NCI-H1092 (cell line): ENCODE measurements at places on chromosomes 7 and 10.
A peak's percentile ranks its signal among the peaks of the same experiment; 100 is the strongest.

GRCh38 chr7:105185290-105186010 lies 171.4 kb downstream of the KMT2E start:
- no peak for DNase-seq

DNA sequence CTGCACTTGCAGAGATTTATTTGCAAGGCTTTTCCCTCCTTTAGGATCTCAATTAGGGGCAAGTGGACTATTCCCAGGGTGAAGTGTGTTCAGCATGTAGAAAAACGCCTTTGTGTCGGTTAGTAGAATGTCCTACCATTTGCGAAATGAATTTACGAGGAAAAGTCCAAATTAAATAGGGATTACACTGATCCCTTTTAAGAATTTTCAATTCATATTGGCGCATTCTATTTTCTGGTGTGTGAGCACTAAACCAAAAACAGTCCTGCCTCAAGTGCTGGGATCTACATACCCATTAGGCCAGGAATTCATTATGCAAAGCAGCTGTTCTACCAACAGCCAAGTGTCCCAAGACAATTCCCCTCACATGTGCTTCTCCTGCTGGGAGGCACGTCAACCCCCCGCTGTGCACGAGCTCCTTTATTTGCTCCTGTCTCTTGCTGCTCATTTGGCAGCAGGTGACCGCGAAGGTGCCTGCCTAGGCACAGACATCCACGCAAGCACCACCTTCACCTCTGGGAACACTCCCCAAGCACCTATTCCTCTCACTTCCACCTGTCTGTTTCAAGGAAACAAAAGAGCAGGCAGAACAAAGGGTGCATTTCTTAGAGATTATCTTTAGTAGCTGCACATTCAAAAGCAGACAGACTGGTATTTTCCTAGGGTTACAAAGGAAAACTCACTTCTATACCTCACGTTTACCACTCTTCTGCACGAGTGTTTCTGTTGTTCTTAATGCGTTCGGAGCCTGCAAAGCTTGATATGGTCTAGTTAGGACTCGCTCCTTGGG lies 134.6 kb upstream of the FGFR2 start:
- no peak for DNase-seq

DNA sequence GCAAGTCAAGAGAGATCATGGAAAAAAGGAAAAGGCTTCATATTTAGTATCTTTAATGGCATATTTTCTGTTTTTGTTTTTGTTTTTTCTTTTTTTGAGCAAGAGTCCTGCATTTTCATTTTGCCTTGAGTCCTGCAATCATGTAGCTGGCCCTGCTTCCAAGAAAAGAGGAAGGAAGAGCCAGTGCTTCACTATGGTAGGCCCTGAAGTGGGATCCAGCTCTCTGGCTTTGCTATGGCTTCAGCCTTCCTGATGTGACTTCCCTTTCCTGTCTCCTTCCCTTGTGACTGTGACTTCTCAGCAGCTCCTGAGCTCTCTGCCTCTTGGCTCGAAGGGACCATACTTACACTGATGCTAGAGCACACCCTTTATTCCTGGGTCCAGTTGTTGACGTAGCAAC lies 512.3 kb downstream of the INHBA start:
- DNase-seq, result no peak

GRCh38 chr10:125555743-125556142 lies 127.2 kb downstream of the TEX36 start:
- no peak for DNase-seq

DNA sequence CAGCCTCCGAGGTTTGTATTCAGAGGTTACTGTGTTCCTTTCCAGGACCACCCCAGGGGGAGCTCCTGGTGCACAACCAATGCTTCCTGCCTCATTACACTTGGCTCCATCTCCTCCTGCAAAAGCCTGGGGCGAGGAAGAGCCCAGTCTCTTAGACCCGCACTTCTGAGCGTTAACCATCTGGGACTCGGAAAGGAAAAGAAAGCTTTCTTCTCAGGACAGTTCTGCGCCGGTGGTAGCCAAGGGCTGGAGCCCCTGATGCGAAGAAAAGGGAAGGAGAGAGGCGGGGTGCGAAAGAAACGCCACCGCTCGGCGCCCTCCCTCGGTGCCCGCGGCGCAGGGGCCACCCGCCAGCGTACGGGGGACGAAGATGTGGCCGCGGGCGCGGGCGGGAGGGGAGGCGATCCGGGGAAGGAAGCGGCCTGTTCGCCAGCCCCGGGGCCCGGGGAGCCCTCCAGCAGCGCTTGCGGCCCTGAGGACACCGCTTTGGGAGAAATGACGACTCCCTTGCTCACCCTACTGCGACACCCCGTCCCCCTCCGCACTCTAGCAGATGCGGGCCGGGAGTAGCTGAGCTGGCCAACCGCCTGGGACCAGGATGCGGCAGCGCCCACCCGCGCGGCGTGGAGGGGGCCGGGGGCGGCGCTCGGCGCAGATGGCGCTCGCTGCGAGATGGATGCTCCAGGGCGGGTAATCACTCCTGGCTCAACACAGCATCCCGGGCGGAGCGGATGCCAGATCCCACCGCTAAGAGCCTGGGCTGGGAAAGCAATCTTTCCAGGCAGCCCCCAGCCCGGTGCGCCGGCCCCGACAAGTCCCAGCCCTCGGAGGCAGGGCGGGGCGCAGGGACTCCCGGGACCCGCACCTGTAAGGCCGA lies 1.3 kb downstream of the NRCAM start:
- DNase-seq, result peak; percentile 66

- DNase-seq, result no peak
These were observed 562.9 kb upstream of the POT1 start for GRCh38 chr7:125492521-125492920.

- no peak for DNase-seq
These were observed 11.1 kb upstream of the CPA1 start for GRCh38 chr7:130369110-130369711.

DNA sequence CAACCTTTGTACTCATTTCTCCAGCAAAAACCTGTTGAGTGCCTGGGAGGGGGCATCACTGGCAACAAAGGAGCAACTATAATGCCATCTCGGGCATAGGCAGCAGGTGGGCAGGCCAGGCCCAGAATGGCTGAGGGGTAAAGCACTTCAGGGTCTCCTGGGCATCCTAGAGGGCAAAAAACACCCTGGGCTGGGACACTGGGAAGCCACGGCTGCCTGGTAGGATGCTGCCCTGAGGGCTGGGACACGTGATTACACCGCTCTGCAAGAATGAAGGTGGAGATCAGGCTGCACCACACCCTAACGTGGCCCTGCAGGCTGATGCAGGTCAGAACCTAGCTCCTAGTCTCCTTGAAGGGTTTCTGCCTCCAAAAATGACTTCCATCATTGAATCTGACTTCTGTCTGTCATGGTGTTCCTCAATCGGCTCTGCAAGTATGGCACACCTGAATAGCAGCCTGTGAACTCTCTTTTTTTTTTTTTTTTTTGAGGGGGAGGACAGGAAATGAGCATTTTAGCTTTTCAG lies 4.5 kb upstream of the TRAPPC14 start:
- DNase-seq, result no peak

- no peak for DNase-seq
These were observed 129.5 kb upstream of the MYO3A start for GRCh38 chr10:25804505-25804904.

DNA sequence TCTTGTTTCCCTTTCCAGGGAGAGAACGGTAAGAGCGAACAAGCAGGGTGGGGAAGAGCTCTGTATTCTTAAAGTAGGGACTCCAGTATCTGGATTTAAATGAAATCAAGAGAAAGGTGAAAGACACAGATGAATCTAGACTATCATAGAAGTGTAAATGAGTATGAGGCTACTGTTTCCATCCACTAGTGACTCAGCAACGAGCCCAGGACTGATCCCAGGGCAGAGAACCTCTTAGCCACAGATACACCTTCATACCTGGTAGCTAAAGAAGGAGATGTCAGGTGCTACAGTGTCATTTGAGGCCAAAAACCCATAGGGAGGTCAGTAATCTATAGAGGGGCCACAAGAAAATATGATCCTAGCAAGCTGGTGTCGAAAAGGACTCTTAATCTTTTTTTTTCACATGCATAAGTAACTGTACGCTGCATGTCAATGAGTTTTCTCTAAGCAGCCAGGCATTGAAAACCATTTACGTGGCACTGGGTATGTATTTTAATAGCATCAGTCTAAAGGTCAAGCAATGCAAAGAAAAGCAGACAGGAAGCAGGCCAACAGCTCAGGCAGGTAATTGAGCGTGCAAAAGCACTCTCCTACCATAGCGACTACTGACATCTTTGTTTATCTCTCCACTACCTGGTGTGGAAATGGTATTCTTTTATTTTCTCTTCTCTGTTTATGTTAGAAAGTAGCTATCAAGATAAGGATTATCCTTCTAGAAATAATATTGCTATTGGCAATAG lies 91.5 kb upstream of the EGR2 start:
- DNase-seq, result no peak

DNA sequence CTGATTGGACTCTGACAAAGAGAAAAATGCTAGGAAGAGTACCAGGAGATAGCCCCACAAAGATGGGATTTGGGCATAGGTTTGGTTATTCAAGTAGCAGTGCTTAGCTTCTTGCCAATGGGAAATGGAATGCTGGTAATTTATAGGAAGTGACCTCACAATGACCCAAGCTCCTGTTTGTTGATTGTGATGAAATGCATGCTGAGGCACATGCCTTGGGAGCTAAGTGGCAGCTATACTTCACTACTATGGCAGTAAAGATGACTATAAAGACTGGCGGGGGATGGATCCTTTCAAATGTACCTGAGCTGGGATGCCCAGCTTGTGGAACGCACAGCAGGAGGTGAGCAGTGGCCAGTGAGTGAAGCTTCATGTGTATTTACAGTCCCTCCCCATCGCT lies 153.8 kb downstream of the ZNF22 start:
- DNase-seq, result no peak

GRCh38 chr10:63286340-63286739 lies 153.2 kb downstream of the NRBF2 start:
- no peak for DNase-seq

DNA sequence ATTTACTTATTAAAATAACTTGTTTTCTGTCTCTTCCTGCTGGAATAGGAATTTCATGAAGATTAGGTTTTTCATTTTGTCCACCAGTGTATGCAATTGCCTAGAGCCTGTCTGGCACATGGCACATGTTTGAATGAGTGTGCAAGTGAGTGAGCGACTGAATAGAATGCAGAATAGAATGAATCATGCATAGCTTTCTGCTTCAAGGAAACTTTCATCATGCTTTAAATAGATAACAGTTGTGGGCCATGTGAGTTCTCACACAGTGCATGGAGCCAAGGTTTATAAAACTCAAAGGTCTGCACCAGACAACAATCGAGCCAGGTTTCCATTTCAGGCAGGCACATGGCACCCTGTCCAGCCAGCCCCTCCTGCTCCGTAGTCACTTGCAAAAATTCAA lies 74.2 kb upstream of the HECW1 start:
- DNase-seq, result no peak

DNA sequence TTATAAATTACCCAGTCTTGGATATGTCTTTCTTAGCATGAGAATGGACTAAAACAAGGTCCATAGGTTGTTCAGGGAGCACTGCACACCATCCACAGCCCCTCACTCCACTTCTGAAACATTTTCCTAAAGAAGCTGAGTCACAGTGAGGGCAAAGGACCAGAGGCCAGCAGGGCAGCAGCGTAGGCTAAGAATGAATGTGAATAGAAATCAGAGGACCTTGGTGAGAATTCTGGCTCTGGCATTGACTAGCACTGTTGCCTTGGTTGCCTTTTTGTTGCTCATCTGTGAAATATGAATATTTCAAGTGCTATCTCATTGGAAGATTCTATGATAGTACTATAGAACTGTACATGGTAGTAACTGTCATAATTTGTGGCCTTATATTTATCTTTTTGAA lies 41.7 kb upstream of the TOMM7 start:
- DNase-seq, result no peak

GRCh38 chr7:113331155-113331898 lies 213.0 kb upstream of the SMIM30 start:
- DNase-seq, result no peak

DNA sequence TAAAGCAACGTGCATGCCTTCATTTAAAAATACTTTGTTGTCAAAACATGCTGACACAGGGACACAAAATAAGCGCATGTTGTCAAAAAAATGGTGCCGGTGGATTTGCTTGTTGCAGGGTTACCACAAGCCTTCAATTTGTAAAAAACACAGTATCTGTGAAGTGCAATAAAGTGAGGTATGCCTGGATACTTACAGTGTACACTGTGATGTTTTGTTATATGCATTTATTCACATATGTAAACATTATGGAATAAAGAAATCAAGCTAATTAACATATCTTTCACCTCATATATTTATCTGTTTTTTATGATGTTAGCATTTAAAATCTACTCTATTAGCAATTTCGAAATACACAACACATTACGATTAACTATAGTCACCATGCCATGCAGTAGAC lies 202.6 kb upstream of the FZD8 start:
- no peak for DNase-seq

GRCh38 chr10:77532068-77532467 lies 105.5 kb downstream of the KCNMA1 start:
- DNase-seq, result no peak

DNA sequence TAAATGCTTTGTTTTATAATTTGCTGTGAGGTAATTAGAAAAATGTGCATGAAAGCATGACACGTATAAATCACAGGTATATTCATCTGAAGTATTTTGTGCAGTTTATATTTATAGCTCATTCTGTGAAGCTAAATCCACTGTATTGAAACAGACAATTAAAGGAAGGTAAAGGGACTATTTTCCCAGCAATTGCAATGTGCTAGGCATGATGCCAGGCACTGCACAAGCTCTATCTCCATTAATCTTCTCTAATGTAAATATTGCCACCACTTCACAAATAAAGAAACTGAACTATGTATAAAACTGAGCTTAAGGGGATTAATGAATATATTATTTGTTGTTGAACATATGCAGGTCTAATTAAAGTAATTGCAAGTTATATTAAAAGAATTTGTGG lies 1012.5 kb downstream of the NRG3 start:
- DNase-seq, result no peak

- DNase-seq, result no peak
These were observed 151.5 kb downstream of the ANK3 start for GRCh38 chr10:60237977-60238758.

DNA sequence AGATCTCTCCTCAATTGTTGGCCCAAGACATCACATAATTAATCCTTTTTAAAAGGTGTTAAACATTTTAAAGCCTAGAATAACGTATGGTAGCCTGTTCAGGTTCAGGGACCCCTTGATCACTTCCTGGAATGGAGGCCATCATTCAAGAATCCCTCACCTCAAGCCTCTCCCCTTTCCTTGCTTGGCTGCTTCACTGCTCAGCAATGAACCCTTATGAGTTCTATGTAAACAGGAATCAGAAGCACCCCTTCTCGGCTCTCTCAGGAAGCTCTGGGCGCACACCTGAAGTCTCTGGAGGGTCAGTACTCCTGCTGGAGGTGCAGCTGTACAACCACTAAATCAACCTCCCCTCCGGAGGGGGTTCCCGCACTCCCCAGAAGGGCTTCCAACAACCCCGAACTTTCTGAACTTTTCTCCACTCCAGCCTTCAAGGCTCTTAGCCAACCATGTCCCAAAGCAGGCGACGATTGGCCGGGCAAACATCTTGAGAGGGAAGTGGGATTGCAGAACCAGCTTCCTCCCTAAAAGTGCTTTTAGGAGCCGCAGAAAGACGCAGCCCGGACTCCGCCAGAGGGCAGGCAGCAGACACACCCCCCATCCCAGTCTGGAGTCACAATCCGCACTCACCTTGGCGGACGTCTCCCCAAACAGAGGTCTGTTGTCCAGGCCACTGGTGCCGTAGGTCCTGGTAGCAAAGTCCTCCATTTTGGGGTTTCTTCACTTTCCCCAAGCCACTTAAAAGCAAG lies 562 bp downstream of the TMEM243 start:
- no peak for DNase-seq

GRCh38 chr7:132646052-132646451 lies 69.8 kb upstream of the PLXNA4 start:
- no peak for DNase-seq

- no peak for DNase-seq
These were observed 44.6 kb downstream of the CFAP46 start for GRCh38 chr10:132897516-132898381.

- no peak for DNase-seq
These were observed 216.9 kb downstream of the POLR1F start for GRCh38 chr7:19491821-19492452.
